ENCODE measurements at places on chromosomes 11 and 22.

GRCh38 chr22:43281394-43281793, 61.8 kb downstream of the SCUBE1 start:
- no peak for DNase-seq

DNA sequence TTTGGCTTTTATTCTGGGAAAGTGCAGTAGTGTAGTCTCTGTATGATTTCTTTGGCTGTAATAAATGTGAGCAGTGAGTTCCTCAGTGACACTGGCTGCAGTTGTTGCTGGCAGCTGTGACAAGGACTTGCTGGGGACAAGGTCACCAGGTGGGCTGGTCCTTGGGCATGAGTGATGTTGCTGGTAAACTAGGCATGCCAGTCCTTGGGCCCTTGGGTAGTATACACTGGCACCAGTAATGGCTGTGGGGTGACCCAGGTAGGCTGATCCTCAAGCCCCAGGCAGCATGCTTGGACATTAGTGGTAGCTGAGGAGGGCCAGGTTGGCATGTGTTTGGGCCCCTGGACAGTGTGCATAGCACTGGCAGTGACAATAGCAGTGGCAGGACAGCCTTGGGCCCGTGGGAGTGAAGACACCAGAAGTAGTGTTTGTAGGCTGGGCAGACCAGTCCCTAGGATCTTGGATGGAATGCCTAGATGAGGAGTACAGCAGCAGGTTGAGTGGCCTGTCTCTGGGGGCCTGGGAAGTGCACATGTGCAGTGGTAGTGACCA, 164.3 kb downstream of the GUCY1A2 start:
- DNase-seq = no peak

DNA sequence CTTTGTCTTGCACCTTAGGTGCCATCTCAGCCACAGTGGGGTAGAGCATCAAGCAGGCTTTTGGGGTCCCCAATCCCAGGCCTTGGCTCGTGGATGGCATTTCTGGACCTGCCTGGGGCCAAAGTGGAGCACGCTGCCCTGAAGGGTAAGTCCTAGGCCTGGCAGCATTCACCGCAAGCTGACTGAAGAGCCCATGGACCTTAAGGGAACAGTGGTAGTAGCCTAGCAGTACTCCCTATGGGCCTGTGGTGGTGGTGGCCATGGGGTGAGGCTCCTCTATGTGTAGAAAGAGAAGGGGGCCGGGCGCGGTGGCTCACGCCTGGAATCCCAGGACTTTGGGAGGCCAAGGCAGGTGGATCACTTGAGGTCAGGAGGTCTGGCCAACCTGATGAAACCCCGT, 36.9 kb downstream of the PIWIL3 start:
- DNase-seq = no peak

- DNase-seq = no peak
These were observed 36.5 kb upstream of the APLNR start for GRCh38 chr11:57273448-57274058.

DNA sequence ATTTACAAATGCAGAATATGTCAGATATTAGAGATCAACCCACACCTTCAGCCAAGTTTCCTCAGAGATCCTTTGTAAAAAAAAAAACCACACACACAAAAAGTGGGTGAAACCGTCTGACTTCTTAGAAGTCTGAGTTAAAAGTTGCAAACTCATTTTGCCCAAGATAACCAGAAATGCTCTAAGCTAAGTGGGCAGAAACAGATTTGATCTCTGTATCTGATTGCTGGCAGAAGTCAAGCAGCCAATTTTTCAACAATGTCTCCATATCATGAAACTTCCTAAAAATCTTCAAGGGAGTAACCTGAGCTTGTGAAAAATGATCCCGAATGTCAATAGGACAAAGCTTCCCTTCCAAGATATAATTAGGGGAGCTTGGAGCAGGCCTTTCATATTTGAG, 28.6 kb upstream of the ATXN10 start:
- DNase-seq = no peak

DNA sequence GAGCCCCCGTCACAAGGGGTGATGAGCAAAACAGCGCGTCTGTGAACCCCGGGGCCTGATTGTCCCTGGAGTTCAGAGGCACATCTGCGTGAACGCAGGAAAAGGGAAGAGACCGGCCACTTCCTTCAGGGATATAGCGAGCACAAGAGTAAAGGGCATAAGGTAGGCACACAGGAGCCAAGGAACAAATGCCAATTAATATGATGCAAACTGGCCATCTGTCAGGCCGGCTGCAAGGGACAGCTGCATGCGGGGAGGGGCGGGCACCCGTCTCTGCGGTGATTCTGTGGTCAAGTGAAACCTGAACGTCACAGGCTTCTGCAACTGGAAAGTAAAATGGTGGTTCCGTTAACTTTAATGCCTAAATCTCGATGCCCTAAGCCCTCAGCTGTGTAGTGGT, 64.7 kb downstream of the TRIM29 start:
- no peak for DNase-seq

- DNase-seq = peak; percentile 21
These were observed 4.2 kb downstream of the SPI1 start for GRCh38 chr11:47373876-47374719.

DNA sequence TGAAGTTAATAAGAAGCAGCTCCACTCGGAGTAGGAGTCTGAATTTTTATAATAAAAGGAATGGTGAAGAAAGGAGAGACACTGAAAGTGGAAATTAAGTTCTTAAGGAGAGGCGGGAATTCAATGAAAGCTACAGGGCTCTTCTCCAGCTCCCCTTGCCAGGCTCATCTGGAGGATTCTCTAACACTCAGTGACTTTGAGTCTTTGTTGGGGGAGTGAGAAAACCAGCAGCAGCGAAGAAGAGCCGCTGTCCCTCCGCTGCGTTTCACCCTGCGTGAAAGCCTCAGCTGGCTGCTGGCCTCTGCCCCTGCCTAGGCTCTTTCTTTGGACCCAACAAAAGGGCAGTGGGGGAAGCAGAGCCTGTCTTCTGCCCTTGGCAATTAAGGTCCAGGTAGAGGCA, 113.0 kb downstream of the NTM start:
- no peak for DNase-seq

GRCh38 chr22:36979016-36979910, 40.0 kb downstream of the TST start:
- no peak for DNase-seq

DNA sequence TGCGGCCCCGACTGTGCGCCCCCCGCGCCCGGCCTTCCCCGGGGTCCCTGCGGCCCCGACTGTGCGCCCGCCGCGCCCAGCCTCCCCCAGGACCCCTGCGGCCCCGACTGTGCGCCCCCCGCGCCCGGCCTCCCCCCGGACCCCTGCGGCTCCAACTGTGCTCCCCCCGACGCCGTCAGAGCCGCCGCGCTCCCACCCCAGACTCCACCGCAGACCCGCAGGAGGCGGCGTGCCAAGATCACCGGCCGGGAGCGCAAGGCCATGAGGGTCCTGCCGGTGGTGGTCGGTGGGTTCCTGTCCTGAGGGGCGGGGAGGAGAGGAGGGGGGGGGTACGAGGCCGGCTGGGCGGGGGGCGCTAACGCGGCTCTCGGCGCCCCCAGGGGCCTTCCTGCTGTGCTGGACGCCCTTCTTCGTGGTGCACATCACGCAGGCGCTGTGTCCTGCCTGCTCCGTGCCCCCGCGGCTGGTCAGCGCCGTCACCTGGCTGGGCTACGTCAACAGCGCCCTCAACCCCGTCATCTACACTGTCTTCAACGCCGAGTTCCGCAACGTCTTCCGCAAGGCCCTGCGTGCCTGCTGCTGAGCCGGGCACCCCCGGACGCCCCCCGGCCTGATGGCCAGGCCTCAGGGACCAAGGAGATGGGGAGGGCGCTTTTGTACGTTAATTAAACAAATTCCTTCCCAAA, 3.1 kb downstream of the DRD4 start:
- DNase-seq = no peak

- DNase-seq = no peak
These were observed 30.3 kb upstream of the PRR5 start for GRCh38 chr22:44671742-44672141.

- DNase-seq = no peak
These were observed 37.5 kb downstream of the ATG16L2 start for GRCh38 chr11:72851726-72852125.

DNA sequence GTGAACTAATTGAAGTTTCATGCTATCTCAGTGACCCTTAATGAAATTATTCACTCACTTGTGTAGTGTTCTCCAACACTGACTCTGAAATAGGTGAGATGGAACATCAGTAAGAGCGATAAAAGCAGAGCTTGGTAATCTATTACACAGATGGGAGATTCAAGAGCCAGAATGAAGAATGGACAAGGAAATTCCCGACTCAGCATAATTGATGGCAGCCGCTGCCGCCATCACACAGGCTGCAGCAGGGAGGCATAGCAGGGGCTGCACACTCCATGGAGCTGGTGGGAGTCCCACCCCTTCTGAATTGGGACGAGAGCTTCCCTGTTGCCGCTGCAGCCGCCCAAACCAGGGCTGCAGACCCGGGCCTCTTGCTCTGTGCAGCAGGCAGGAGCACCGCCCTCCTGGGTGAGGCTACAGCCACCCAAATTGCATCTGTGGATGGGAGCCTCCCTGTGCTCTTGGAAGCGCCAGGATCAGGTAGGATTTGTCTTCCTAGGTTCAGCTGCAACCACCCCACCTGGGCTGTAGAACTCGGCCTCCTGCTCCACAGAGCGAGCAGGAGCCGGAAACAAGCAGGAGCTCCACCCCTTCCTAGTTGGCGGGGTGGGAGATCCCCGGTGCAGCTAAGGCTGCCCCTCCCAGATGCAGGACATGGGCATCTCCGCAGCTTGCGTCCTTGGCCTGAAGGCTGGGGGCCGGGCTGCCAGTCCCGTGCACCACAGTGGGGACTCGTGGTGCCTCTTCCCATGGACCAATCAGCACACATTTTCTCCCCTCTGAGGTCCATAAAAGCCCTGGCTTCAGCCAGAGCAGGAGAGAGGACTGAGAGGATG, 535.1 kb upstream of the LUZP2 start:
- DNase-seq = no peak

- no peak for DNase-seq
These were observed 471.4 kb downstream of the MN1 start for GRCh38 chr22:27329966-27330645.

DNA sequence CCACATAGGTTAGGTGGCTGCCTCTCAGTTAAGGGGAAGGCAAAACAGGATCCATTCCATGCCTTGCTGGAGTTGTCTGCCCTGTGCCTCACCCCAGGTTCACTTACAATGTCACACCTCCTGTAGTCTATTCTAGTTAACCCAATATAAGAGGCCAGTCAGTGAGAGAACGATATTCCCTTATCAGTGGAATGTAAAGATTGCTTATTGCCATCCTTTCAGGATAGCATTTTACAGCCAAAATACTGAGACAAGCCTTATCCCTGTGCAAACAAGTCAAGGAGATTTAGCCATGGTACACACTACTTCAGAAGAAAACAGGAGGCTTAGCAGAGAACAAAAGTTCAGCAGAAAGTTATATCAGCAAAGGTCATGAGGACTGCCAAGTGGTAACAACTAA, 5.5 kb downstream of the CYP2R1 start:
- DNase-seq = no peak

DNA sequence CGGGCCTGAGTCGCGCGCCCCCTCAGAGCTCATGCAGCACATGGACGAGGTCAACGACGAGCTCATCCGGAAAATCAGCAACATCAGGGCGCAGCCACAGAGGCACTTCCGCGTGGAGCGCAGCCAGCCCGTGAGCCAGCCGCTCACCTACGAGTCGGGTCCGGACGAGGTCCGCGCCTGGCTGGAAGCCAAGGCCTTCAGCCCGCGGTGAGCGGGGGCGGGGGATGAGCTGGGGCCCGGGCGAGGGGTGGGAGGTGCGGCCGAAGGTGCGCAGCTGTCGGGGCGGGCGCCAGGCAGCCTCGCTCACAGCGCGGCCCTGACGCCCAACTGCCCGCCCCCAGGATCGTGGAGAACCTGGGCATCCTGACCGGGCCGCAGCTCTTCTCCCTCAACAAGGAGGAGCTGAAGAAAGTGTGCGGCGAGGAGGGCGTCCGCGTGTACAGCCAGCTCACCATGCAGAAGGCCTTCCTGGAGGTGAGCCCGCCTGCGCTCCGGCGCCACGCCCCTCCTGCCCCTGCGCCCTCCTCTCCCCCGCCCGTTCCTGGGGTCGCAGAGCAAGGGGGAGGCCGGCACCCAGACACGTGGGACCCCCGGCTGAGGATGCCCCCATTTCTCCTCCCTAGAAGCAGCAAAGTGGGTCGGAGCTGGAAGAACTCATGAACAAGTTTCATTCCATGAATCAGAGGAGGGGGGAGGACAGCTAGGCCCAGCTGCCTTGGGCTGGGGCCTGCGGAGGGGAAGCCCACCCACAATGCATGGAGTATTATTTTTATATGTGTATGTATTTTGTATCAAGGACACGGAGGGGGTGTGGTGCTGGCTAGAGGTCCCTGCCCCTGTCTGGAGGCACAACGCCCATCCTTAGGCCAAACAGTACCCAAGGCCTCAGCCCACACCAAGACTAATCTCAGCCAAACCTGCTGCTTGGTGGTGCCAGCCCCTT, 20.5 kb downstream of the EPS8L2 start:
- no peak for DNase-seq

- no peak for DNase-seq
These were observed 157.6 kb downstream of the LDLRAD3 start for GRCh38 chr11:36101466-36101865.

DNA sequence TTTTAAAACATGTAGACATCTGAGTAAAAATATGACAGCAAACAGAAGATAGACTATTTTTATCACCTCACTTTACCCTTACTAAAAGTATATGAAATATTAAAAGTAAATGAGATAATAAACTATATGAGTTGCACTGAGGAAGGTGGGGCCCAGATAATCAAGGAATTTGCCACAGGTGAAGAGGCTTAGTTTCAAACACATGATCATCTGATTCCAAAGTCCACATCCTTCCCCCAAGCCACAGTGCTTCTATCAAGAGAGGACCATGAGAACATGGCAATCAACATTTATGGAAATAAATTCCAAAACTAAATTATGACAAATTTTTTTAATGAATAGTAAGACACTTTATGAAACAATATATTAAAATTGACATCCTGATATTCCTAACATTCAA, 384.0 kb downstream of the DCDC1 start:
- no peak for DNase-seq

GRCh38 chr11:57566905-57567514, 462 bp downstream of the UBE2L6 start:
- DNase-seq = no peak

DNA sequence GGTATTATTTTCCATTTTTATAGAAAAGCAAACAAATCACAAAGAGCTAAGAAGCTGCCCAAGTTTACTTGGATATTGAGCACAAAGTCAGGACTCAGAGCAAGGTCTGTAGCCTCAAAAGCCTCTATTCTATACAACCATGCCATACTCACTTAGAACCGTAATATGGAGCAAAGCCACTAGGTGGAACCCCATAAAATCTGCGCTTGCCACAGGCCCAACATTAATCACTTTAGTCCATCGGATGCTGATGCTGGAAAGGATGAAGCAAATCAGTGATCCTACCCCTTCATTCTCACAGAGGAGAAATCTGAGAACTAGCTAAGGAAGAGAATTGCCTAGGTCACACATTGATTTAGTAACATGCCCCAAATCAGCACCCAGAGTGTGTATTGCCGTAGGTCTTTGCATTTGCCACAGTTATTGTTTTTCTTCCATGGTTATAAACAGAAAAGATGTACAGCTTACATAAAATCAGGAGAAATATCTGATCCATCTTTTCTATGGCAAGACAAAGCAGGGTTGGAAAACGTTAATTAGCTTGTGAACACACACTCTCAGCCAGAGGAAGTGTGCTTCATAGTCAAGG, 56.7 kb upstream of the RAB38 start:
- DNase-seq = no peak

All from amygdala (tissue), 56 donors.